GM12865 (cell line): ENCODE measurements at places on chromosomes 6 and 20.

DNA sequence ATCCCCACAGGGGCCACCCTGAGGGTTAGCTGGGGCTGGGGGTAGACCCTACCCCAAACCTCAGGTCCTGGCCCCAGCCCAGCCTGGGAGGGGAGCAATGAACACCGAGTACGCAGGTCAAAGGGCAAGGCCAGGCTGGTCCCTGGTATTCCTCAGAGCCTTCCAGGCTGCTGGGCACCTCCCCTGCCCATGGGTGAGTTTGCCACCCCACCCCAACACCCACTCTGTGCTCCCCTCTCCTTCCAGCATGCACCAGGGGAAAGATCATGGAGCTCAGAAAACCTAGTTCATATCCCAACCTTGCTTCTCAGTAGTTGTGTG lies 103.9 kb upstream of the FOXP4 start:
- DNase-seq: no peak

DNA sequence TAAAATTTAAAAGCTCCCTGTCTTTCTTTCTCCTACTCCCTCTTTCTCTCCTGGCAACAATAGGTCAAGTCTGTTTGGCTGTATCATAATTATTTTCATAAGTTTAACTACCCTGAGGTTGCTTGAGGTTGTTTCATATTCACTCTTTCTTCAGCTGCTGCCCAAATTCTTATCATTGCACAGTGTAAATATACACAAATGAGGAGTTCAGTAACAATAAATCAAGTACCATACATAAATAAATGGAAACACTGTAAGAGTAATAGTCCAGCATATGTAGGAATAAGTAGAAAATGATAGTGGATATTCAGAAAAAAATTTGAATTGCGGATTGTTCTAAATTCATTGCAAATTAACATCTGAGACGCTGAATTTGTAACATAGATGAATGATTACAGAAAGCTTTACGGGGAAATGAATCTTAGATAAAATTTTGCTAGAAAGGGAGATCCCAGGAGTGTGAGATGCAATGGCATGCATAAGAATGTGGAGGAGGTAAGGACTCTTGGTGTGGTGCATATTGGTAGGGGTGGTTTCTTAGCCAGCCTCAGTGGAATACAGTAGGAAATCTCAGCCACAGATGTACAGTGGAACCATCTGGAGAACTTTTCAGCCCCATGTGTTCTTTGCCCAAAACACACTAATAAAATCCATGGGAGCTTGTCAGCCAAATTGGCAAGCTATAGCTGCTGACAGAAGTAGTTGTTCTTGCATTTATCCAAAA lies 480.7 kb downstream of the HTR1B start:
- no peak for DNase-seq

- DNase-seq: no peak
Observed at GRCh38 chr6:15081447-15081846, 164.4 kb upstream of the JARID2 start.

DNA sequence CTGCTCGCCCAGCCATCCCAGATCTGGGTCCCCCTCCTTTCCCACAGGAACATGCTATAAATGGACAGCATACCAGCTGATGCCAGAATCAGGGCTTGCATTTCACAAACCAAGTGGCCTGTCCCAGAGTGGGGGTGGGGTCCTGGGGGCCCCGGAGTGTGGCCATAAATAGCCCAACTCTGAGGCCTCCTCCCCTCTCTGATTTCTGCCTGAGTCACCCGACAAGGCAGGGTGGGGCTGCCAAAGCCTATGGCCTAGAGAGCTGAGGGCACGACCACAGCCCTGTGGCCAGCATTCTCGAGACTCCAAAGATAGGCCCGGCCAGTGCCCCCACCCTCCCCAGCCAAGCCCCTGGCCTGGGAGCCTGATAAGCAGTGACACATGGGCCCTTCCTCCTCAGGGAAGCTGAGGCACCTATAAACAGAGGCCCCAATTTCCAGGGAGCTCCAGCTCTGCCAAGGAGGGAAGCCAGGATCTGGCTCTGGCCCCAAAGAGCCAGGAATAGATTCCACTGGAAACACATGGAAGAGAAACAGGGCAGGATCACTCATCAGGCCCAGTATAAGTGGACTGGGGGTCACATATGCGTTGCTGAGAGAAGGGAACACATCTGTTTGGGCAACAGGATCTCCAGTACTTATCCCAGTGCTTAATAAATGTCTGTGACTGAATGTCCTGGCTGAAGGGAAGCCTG lies 20.3 kb downstream of the SNTA1 start:
- DNase-seq: no peak

DNA sequence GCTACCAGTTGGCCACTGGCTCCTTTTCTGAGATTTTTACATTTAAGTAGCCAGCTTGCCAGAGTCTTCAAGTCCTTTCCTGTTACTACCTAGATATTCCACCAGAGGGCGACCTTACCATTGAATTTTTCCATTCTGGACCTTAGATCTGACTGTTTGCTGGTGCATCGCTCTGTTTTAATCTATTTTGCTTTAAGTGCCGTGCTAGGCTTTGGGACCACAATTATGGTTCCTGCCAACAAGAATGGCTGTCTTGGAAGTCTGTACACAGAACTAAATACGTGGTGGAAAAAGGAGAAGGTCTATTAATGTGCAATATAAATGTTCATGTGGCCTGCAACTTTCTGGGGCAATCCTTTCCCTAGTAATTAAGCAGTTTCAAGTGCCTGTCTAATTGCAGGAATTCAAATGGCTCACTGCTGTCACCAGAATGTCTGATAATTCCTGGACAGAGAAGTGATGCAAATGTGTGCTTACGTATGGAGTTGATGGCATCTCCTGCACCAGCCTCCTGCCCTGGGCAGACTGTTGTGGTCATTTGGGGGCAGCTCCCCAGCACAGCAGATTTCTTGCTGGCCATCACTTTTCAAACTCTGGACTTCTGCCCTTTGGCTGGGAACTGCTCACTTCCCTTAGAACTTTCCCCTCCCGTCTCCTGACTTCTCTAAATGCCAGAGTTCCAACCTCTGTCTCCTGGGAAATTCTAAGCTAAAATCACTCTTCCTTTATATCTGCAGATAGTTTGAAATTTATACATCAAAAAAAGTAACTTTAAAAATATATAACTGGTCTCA lies 5.6 kb upstream of the HLA-DOA start:
- peak; percentile 93 for DNase-seq

GRCh38 chr6:87287251-87287650 lies 35.1 kb upstream of the SMIM8 start:
- no peak for DNase-seq

- no peak for DNase-seq
Observed at GRCh38 chr6:20068421-20068988, 143.8 kb downstream of the MBOAT1 start.

DNA sequence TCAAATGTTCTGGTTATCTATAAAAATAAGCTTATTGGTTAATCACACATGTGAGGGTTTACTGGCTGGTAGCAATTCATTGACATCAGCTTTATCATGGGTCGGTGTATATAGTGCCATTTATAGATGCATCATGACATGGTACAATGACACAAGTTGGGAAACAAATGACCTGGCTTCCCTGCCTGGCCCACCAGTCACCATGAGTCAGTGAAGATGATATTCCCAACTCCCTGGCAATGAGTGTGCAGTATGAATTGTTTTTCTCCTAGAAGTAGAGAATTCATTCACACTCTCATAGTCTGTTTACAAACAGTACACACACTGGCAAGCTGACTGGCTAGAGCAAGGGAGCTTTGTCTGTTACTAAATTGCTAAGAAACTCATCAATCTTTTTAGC lies 37.2 kb upstream of the CALHM6 start:
- no peak for DNase-seq

GRCh38 chr20:24662322-24662721 lies 192.9 kb downstream of the SYNDIG1 start:
- DNase-seq: no peak

- no peak for DNase-seq
Observed at GRCh38 chr20:37456948-37457347, 64.1 kb upstream of the NNAT start.

DNA sequence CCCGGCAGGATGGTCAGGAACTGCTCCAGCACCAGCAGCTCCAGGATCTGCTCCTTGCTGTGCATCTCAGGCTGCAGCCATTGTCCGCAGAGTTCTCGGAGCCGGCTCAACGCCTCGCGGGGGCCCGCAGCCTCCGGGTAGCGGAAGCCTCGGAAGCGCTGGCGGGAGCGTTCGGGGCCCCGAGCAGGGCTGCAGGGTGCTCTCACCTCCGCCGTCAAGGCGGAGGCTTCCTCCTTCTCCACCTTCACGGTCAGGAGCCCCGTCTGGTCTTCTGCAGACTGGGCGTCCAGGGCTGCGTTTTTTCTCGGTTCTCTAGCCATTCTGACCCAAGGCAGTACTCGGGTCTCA lies 434 bp downstream of the ZKSCAN4 start:
- DNase-seq: peak; percentile 58

- DNase-seq: no peak
Observed at GRCh38 chr6:29762781-29763214, 39.6 kb downstream of the HLA-F start.

GRCh38 chr20:63484651-63485403 lies 12.4 kb upstream of the KCNQ2 start:
- DNase-seq: no peak

DNA sequence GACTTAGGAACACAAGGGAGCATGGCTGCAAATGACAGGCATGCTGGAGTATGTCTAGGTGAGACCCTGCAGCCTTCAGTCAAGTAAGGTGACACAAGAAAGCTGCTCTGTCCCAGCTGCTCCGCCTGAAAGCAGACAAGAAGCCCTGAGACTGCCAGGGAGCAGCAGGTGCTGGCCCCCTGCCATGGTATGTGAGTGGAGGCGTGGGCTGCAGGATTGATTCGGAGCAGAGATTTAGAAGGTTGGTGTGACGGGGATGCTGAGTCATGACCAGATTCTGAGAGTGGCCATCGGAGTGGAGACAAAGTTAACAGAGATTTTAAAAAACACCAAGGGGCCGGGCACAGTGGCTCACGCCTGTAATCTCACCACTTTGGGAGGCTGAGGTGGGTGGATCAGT lies 17.8 kb downstream of the LRP11 start:
- no peak for DNase-seq

GRCh38 chr6:158629367-158630221 lies 14.9 kb downstream of the DYNLT1 start:
- no peak for DNase-seq

DNA sequence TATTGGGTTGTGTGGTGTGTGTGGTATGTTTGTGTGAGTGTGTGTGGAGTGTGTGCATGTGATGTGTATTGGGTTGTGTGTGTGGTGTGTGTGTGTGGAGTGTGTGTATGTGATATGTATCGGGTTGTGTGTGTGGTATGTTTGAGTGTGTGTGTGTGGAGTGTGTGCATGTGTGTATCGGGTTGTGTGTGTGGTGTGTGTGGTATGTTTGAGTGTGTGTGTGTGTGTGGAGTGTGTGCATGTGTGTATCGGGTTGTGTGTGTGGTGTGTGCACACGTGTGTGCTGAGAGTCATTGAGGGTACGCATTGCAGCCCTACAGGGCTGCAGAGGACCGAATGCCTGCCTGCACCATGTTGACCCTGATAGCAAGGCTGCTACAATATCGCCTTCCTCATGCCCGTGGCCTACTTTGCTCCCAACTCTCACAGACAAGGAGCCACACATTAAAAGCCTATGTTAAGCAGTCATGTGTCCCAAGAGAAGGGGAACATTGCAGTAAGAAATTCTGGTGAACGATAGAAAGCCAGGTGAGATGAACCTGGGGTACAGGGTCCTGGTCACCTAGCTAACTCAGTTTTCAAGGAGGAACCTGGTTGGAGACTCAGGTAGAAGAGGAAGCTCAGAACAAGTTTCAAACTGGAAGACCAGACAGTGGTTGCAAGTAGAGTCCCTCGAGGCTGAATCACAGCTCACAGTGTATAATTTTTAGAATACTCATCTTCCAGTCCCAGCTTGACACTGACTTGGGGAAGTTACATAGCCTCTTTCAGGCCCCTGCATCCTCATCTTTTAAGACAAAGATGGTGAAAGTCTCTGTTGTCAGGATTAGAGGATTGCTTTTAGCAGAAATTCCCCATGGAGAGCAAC lies 45.7 kb upstream of the TMEM170B start:
- DNase-seq: peak; percentile 54

GRCh38 chr6:125314009-125314581 lies 12.3 kb upstream of the HDDC2 start:
- peak; percentile 66 for DNase-seq

- DNase-seq: no peak
Observed at GRCh38 chr6:43695215-43695966, 7.8 kb upstream of the MRPS18A start.

- peak; percentile 48 for DNase-seq
Observed at GRCh38 chr20:50385733-50386640, 124.2 kb upstream of the PTPN1 start.

DNA sequence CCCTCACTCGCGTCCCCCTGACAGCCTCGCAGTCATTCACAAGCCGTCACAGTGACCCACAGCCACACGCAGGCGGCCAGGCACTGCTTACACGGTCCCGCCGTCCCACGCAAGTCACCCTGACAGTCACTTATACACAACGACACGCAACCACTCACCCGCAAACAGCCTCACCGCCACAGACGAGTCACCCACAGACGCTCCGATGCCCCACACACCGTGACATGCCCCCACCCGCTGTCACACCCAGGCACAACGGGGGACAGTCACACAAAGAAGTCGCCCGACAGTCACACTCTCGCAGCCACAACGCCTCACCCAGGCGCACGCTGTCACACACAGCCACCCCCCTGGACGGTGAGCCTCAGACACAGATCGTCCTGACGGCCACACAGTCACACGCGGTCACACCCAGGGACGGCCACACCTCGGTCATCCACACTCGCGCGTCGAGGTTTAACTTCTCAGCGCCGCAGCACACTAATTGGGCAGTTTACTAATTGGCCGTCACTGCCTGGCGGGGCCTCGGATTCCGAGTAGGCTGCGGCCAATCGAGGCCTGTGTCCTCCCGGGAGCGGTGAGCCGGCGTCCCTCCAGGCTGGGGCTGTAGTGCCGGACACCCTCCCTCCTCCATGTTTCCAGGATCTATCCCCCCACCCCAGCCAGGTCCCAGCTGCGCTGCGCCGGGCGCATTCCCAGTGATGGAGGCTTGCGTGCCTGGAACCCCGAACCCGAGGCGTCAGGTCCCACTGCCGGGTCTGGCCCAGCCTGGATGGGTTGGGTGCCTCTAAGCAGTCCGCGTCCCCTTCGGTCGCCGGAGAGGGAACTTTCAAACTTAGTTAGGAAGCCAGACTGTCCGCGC lies 790 bp downstream of the TOX2 start:
- peak; percentile 35 for DNase-seq

DNA sequence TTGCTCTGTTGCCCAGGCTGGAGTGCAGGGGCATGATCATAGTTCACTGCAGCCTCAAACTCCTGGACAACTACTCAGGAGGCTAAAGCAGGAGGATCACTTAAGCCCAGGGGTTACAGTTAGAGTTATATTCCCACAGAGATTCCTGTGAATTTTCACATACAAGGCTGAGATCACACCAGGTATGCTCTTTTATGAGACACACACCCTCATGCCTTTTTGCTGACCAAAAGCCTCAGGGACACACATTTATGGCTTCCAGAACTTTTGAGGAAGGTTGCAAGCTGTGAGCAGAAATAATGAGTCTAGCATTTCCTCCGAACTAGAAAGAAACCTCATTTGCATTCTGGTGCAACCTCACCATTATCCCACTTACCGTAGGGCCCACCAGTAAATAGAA lies 370.5 kb upstream of the ARID1B start:
- DNase-seq: no peak
